ENCODE measurements at places on chromosomes 7 and 10.

- no peak for DNase-seq
These were observed 133.4 kb downstream of the EVX1 start for GRCh38 chr7:27375958-27376357.

GRCh38 chr10:64501807-64502206 lies 980.6 kb downstream of the REEP3 start:
- DNase-seq: no peak

GRCh38 chr10:99457813-99458212 lies 27.4 kb upstream of the GOT1 start:
- no peak for DNase-seq

- no peak for DNase-seq
These were observed 36.3 kb downstream of the LAMB4 start for GRCh38 chr7:108093851-108094331.
